ENCODE measurements at places on chromosomes 11 and 22.

GRCh38 chr22:25996669-25997068, 172.6 kb upstream of the SEZ6L start:
- no peak for DNase-seq

GRCh38 chr11:65380460-65381119, 1.9 kb downstream of the SLC25A45 start:
- no peak for DNase-seq

- DNase-seq: no peak
Observed at GRCh38 chr22:26884921-26885320, 227.5 kb downstream of the MIAT start.

GRCh38 chr11:45599161-45599943, 66.1 kb downstream of the CHST1 start:
- DNase-seq: no peak

- no peak for DNase-seq
Observed at GRCh38 chr22:37180531-37181231, 7.4 kb downstream of the C1QTNF6 start.

GRCh38 chr11:112801025-112801816, 160.0 kb upstream of the NCAM1 start:
- DNase-seq: no peak

DNA sequence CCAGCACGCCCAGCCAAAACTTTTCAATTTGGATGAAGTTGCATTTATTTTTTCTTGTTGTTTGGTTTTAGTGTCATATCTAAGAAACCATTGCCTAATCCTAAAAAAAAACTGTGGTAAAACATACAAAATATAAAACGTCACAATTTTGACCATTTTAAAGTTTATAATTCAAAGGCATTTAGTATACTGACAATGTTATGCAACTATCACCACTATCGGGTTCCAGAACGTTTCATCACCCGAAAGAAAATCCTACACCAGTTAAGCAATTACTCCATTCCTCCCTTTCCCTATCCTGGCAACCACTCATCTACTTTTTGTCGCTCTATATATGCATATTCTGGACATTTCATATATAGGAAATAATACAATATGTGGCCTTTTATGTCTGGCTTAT, 30.5 kb upstream of the PHOX2A start:
- DNase-seq: no peak

GRCh38 chr11:99925968-99926367, 761.1 kb upstream of the ARHGAP42 start:
- DNase-seq: no peak

- no peak for DNase-seq
Observed at GRCh38 chr11:131392528-131393255, 22.3 kb downstream of the NTM start.

- no peak for DNase-seq
Observed at GRCh38 chr11:67119585-67120391, 725 bp downstream of the KDM2A start.

GRCh38 chr11:2687782-2688191, 12.0 kb downstream of the KCNQ1OT1 start:
- no peak for DNase-seq

- DNase-seq: no peak
Observed at GRCh38 chr11:19458231-19458630, 217.5 kb upstream of the E2F8 start.

DNA sequence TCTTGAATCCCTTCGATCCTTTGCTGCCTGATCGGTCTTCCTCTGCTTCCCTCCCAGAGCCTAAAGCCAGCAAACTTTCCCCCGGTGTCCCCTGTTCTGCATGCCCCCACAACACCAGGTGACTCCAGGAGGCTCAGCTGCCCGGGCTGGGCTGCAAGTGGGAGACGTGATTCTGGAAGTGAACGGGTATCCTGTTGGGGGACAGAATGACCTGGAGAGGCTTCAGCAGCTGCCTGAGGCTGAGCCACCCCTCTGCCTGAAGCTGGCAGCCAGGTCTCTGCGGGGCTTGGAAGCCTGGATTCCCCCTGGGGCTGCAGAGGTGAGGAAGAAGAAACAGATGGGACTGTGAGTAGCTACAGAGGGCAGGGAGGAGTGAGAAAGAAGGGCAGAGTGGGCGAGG, 3.6 kb downstream of the NHERF4 start:
- DNase-seq: no peak

DNA sequence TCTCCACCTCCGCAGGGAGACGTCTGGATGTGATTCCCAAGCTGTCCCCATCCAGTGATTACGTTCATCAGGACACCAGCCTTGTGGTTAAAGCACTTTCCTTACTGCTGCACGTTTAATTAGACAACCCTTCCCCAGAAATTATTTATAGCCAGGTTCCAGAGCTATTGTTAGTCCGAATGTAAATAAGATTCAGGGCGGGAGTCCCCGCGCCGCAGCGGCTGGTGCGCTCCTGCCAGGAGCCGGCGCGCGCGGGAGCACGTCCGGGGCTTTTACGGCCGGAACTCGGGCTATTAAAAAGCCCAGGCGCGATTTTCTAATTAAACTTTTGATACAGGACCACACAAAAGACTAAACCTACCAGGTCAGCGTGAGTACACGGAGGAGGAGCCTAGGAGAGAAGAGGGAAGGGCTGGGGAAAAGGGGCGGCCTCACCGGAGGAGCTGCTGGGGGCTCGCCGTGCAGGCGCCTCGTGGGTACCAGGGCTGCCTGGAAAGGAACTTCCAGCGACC, 538.3 kb downstream of the OPCML start:
- no peak for DNase-seq

DNA sequence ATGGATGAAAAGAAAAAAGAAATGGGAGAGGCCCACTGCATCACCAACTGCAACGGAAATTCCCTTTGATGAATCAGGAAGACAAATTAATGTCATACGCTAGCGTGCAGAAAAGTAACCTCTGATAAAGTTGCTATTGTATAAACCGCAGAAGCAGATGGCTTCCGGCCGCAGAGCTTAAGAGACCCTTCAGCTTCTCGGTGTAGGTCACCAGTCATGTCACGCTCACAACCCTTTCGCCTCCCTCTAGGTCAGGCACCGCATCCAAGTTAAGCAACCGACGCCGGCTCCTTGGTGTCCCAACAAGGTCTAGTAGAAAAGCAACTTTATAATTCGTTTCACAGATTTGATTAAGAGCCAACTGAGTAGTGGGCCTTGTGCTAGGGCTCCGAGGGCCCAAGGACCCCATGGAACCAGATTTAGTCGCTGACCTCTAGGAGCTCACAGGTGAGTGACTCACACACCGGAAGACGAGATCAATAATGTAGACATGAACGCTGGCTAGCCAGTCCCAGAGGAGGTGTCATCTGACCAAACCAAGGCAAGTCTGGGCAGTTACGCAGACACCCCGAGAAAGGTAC, 1.2 kb upstream of the ZFP91 start:
- DNase-seq: peak; percentile 57

DNA sequence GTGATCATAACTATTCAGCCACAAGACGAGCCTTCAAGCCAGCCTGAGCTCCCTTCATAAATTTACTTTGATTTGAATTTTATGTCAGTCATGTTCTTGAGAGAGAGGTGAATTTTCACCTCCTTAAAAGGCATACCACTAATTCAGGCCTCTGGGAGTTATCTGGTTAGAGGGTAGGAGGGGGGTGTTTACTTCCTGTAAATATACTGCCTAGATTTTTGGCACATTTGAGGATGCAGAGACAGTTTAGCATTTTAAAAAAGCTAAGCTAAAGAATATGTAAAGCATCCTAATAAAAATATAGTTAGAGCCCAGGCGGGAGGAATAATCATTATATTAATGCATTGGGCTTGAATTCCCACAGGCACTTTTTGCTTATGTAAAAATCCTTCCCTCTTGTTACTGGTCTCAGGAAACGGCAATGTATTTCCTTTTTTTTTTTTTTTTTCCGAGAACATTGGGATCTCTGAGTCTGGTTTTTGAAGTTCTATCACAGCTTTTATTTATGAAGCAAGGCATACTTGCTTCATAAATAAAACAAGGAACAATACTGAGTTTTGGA, 116.5 kb downstream of the CSNK2A3 start:
- DNase-seq: no peak

GRCh38 chr11:130435671-130436070, 7.3 kb upstream of the ADAMTS8 start:
- no peak for DNase-seq

DNA sequence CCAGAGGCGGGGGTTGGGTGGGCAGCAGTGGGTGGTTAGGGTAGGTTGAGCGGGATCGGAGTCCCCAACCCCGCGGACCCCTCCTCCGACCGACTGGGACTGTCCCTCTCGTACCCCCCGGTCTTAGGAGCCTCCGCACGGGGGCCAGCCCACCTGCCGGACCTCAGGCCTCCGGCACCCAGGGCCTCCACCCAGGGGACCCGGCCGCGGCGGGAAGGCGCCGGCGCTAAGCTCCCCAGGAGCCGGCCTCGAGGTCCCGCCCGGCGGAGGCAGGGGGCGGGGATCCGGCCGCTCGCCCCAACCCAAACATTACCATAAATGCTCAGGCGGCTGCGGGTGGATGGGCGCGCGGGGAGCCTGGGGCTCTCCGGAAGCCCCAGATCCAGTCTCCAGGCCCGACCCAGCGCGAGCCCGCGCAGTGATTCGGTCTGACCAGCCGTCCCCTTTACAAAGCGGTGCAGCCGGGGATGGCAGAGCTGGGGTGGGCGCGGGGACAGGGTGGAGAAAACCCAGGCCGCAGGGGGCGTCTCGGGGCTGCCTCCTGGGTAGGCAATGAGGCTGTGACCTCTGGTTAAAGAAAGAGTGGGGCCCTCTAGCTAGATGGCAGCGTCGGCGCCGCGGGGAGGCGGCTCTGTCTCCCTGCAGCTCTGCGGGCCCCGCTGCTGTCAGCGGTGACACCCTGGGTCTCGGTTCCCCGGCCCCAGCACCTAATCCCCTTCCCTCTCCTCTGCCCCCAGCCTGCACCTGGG, 4.0 kb upstream of the MCAM start:
- DNase-seq: no peak

- DNase-seq: peak; percentile 63
Observed at GRCh38 chr11:119481021-119481666, 58.2 kb upstream of the THY1 start.

DNA sequence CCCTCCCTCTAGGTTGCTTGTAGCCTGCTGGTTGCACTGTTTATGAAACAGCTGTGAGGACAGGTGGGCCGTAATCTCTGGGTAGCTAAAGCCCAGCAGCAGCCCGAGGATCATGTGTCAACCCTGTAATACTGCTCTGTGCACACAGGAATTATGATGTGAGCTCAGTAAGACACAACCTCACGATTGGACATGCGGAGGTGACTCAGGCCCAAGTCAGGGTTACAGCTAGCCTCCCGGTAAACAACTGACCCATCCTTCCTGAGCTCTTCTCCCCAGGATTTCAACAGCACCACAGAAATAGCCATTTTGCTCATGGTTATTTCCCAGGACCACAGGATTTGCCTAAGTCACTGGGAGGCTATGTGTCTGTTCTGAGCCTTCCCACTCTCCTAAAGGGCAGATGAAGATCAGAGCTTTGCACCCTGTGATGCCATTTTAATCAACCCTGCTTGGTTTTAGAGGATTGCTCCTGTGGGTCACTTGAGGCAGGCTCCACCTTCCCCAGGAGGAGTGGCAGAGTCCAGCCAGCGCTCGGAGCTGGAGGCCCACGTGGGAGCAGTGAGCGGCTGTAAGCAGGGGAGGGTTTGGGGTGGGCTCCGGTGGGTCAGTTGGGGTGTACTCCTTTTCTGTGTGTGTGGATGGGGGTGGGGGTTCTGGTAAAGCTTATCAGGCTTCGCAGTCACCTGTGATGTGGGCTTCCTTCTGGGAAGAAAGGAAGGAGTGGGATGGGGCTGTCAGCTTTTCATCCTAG, at the start of gene AMPD3:
AMPD3 (plus strand) TSS at position 387 of the 754 bp plus-strand sequence. CDS start 6,256 bp downstream, outside the sequence.
- DNase-seq: no peak

GRCh38 chr22:47390026-47390970, 627.8 kb downstream of the TBC1D22A start:
- no peak for DNase-seq

- no peak for DNase-seq
Observed at GRCh38 chr11:121890377-121890776, 225.6 kb downstream of the BLID start.

DNA sequence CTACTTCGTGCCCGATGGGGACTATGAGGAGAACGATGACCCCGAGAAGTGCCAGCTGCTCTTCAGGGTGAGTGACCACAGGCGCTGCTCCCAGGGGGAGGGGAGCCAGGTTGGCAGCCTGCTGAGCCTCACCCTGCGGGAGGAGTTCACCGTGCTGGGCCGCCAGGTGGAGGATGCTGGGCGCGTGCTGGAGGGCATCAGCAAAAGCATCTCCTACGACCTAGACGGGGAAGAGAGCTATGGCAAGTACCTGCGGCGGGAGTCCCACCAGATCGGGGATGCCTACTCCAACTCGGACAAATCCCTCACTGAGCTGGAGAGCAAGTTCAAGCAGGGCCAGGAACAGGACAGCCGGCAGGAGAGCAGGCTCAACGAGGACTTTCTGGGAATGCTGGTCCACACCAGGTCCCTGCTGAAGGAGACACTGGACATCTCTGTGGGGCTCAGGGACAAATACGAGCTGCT, 751 bp downstream of the FIBIN start:
- DNase-seq: no peak

DNA sequence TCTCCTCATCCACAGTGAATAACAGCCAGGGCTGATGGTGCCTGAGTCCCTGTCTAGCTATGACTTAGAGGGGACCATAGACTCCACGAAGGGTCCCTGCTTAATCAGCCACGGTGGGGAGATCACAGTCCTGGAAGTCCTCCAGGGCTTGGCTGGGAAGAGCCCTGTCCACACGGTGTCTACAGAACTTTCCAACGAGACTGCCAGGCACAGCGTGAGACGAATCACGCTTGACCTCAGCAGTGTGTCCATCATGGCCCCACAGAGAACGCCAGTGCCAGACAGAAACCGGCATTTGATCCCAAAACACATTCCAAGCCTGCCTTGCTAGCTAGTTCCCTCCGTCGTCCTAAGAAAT, 143.4 kb downstream of the CRYBB2 start:
- no peak for DNase-seq

- DNase-seq: no peak
Observed at GRCh38 chr11:62898027-62898426, 17.3 kb downstream of the SLC3A2 start.

GRCh38 chr22:49738566-49738965, 89.1 kb downstream of the BRD1 start:
- no peak for DNase-seq

DNA sequence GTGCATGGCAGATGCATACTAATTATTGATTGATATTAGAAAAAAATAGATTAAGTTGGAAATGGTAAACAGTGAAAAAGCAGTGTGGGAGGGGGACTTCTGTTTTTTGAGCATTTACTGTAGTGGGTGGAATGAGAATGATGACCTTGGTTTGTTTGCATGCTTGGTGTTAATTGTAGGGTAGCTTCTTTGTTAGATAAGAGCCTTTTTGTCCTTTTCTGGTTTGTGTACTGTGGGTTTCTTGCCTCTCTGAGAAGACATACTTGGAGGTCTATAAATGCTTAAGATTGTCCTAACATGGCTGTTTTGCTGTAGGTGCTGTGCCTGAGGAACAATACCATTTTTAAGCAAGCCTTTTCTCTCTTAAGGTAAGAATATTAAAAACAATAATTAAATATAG, 17.0 kb downstream of the MRPL48 start:
- no peak for DNase-seq

GRCh38 chr11:88193278-88193677, 18.0 kb upstream of the RAB38 start:
- DNase-seq: no peak
